ENCODE measurements at places on chromosomes 13 and 19.
A peak's percentile ranks its signal among the peaks of the same experiment; 100 is the strongest.

- DNase-seq = peak; percentile 58
These were observed 10.9 kb downstream of the GNA15 start for GRCh38 chr19:3146677-3147100.

DNA sequence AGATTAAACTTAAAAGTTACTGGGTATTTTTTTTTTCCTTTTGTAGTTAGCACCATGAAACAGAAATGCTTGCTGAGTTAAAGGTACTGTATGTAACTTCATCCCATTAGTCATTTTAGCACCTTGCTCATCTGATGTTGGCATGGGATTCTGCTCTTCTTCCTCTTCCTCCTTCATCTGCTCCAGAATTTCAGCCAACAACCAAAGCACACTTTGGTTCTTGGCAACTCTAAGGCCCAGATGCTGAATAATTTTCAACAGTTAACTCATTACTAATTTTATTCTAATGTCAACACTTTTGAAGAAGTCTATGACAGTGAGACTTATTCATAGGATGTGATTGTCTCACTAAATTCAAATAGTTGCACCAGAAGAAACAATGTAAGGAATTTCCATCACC is 359.2 kb downstream of the KCTD12 start:
- no peak for DNase-seq

GRCh38 chr13:98783856-98784478 is 31.5 kb upstream of the SLC15A1 start:
- no peak for DNase-seq

- no peak for DNase-seq
These were observed 18.4 kb upstream of the CHST8 start for GRCh38 chr19:33603377-33603776.

- DNase-seq = no peak
These were observed 127.5 kb downstream of the KCTD12 start for GRCh38 chr13:76758738-76759137.

- DNase-seq = no peak
These were observed 233.1 kb downstream of the POU4F1 start for GRCh38 chr13:78370231-78370630.

GRCh38 chr13:74136084-74136658 is 2.0 kb upstream of the KLF12 start:
- DNase-seq = peak; percentile 15

GRCh38 chr13:109610517-109610916 is 175.9 kb downstream of the IRS2 start:
- peak; percentile 6 for DNase-seq

GRCh38 chr13:46679369-46680120 is 117.4 kb downstream of the ESD start:
- no peak for DNase-seq

- no peak for DNase-seq
These were observed 305.6 kb upstream of the TMTC4 start for GRCh38 chr13:100980171-100980570.

DNA sequence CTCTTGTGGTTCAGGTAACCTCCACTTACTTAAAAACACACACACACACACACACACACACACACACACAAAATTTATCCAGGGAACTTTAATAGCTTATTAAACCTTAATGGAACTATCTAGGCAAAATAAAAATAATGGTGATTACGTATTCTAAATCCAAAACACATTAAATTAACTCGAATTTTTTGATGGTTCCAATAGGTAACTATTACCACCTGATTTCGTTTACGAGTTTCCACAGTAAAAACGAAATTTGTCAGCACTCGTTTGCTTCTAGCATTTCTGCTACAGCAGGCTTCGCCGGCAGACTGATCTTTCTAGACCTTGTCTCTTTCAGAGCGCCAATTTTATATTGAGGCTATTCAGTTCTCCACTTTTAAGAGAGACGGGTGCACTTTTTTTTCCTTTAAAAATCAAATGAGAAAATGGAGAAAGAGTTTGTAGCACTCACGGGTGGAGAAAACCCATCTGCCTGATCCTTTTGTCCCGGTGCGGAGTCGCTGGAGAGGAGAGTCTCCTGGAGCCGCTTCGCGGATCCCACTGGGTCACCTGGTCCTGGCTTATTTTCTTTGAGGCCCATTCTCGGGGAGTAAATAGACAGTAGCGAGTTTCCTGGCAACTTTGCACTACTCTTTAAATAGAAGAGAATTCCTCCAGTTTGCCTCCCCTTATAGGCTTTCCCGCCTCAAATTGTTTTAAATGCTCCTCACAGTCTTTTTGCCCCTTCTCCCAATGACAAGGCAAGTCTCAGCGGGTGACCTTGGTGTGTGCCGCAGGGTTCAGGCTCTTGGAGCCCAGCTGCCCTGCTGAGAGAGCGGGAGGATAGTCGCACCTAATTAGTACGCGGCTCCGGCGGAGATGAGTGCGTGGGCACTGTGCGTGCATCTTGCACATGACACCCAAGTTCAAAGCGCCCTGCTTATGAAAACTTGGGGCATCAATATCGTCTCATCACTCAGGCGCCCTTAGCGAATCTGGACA is 117.0 kb downstream of the KCNRG start:
- no peak for DNase-seq

DNA sequence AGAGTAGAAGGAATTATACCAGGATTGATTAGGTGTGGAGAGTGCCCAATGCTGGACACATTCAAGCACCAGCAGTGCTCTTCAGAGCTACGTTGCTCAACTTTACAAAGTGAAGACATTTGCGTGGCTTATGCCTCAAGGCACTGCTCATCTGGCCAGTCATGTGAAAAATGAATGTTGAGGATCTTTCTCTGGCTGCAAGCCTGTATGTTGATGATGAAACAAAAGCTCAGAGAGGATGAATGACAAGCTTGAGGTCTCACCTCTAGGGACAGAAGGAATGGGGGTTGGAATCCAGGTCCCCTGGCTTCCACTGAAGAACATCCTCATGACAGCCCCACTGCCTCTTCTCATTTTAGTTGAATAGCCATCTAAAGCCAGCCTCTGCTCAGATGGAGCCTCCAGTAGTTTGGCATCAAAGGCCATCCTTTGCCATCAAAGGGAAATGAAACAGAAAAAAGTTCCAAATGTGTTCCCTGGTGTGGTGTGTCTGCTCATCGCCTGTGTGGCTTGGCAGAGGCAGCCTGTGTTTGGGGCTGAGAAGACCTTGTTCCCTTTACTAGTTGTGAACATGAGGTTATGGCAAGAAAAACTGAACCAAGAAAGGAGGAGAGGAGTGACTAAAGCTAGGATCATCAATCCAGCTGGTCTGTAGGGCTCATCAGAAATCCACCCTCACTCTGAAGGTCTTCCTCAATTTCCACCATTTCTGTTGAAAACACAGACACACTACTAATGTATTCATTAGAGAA is 114.0 kb upstream of the KL start:
- DNase-seq = no peak

DNA sequence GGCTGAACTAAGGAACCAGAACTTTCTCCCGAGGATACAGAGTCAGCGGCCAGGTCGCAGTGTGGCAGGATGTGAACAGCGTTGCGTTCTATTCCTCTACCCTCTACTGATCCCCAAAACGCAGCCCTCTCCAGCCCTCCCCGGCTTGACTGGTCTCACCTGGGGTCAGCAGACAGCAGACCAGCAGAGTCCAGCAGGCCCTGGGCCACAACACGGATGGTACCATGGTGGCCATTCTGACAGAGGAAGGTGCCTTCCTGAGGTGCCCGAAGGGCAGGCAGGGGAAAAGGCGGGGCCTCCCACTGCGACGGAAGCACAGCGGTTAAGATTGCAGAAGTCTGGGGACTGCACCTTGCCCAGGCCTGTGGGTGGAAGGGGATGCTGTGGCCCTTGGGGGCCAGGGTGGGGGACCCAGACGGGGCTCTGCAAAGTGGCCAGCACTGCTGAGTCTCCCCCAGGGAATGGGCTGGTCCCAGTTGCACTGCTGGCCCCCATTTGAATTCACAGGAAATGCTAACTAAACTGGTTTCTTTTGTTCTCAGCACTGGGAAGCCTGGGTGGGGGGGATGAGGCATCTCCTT is at the start of gene ICAM3:
Gene ICAM3 (minus strand): TSS at position 245 of the 581 bp plus-strand sequence. CDS start 10 bp downstream, at position 235.
- DNase-seq = peak; percentile 44

GRCh38 chr13:24851546-24851945 is 87.6 kb downstream of the RNF17 start:
- no peak for DNase-seq

DNA sequence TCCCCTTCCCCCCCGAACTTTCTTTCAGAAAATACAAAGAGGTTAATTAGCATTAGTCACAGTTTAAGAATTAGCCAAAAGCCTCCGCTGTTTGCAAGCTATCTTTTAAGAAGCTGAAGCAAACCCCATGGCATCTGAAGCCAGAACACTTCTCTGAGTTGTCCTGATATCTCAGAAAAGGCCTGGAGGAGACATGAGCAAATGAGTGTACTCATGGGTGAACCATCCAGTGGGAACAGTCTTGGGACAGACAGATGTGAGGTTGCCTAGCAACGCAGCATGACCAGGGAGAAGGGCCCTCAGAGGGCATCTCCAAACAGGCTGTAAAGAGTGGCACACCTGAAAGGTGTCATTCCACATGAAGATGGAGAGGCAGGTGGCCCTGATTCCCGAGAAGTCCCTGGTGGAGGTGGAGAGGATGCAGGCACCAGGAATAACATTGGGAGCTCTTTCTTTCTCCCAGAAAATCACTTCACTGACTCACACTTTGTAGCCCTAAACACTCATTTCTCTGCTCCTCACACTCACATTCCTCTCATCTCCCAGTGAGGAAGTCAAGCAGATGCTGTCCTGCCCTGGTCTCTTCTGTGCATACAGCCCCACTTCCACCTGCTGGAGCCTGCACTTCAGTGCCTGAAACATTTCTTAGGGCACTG is 87.0 kb upstream of the TSHZ3 start:
- DNase-seq = no peak

DNA sequence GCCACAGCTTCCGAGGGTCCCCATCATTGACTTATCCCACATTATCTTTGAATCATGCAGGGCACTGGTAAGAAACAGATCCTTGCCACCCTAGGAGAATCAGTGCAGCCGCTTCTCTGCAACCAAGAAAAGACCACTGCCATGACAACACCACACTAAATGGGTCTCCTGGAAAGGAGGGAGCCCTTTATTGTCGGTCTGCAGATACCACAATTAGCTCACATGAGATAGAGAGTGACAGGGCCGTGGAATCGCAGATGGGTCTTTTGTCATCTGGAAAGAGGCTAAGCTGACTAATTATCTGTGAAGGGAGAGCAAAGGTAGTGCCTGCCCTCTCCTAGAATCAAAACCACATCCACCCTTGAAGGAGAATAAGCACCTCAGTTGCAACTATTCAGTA is 178.3 kb upstream of the MYO16 start:
- DNase-seq = no peak

All from activated T-helper 1 cell treated with Interleukin-2 at 50 U/mL for 16 hours (primary cell).